ENCODE measurements at places on chromosomes 1 and 21.

DNA sequence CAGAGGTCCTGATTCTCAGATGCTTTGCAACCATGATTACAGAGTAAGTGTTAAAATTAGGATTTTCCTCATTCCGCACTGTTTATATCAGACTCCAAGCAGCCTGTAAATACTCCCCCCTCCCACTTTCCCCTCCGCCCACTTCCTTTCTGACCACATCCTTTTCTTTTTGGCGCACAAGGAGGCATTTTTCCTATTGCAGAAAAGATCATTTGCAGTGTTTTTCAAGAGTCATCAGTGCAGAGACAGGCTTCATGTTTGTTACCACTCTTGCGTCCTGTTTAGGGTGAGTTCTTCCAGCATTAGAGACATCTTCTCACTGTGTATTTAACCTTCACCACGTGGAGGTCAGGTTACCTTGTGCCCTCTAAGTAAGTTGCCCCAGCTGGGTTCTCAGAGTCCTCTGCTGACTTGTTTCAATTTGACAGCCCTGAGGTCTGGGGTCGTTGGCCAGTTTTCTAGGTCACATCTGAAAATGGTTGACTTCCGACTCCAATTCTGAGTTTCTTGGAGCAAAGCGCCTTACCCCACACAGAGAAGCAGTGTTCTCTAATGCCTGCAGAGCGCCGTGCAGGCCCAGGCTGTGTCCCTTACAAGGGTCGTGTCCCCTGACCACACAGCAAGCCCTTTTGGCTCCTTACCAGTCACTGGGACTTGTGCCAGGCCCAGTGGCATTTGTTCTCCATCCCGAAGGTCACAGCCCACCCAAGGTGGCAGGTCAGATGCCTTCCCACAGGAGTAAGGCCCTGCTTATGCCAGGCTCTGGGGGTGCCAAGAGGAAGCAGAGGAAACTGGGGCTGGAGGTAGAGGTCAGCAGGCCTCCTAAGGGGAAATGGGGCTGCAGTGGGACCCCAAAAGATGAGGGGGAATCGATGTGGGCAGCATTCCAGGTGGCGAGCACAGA is 85.6 kb downstream of the FAM78B start:
- no peak for DNase-seq

- no peak for DNase-seq
These were observed 303.1 kb downstream of the CTH start for GRCh38 chr1:70714149-70714548.

- DNase-seq: no peak
These were observed 487.6 kb upstream of the CAMK1G start for GRCh38 chr1:209095627-209096595.

GRCh38 chr1:45266151-45266801 is 59.9 kb upstream of the ZSWIM5 start:
- no peak for DNase-seq

- no peak for DNase-seq
These were observed 41.5 kb downstream of the PLPPR5 start for GRCh38 chr1:98963064-98963758.

DNA sequence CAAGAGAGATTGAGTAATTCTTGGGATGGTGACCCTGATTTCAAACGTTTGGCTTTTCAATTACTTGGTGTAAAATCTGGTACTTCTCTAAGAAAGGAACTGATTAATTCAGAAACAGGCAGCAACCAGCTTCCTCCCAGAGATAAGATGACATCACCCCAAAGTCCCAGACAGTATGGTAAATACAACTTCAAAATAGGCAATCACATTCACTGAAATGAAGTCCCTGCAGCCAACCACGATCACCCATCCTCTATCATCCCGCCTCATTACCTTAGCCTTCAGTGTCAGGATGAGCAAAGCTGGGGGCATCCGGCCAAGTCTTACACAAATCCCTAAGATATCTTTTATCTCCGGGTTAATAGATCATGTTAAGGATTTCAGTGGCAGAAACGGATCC is 26.4 kb upstream of the RUNX1 start:
- no peak for DNase-seq

GRCh38 chr21:43699933-43700599 is 18.9 kb upstream of the PDXK start:
- no peak for DNase-seq

- DNase-seq: no peak
These were observed 641.0 kb upstream of the CAMK1G start for GRCh38 chr1:208942394-208943130.

- no peak for DNase-seq
These were observed 6.6 kb downstream of the CCDC24 start for GRCh38 chr1:43998000-43998378.

DNA sequence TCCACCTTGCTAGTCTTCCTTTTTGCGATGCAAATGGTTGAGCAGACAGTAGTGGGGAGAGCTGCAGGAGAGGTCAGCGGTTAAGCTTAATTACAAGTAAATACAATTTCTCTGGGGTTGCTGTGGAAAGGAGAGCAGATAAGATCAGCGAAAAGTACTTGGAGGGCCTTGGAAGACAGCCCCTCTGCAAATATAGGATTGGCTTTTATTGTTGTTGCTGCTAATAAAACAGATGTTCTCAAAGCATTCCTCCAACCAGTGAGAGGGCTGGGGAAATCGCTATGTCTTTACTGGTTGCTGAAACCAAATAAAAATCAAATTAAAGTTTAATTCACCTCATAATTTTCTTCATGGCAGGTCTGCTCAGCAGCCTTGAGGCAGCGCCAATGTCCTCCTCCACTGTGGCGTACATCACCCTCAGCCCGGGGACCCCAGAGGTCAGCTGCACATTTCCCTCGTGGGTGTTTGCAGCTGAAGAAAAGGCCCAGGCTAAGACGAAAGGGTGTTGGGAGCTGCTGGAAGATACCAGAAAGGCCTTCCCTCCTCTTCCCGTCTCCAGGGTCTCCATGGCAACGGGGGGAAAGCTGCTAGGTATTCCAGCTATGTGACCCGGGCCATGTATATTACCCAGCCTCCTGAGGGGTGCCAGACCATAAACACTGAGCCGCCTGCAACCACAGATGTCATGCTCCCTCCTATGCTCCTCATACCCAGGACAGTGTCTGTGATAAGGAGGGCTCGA is 54.6 kb upstream of the POU2F1 start:
- no peak for DNase-seq

GRCh38 chr1:106924360-106924759 is 132.1 kb upstream of the PRMT6 start:
- no peak for DNase-seq

DNA sequence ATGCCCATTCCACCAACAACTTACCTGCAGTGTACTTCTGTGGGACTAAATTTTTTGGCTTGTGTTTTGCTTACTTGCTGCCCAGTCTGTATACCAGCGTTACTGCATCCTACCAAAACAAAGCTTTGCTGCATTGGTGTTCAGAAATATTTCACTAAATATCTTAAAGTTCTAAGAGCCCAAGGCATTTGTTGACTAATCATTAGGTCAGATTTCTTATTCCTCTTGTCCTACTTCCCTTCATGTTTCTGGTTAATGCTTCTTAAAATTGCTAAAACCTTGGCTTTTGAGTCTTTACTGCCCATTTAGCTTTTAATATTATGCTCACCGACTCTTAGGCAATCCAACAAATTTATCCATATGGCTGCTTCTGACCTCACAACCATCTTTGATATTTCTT is 161.8 kb downstream of the DPYD start:
- no peak for DNase-seq

DNA sequence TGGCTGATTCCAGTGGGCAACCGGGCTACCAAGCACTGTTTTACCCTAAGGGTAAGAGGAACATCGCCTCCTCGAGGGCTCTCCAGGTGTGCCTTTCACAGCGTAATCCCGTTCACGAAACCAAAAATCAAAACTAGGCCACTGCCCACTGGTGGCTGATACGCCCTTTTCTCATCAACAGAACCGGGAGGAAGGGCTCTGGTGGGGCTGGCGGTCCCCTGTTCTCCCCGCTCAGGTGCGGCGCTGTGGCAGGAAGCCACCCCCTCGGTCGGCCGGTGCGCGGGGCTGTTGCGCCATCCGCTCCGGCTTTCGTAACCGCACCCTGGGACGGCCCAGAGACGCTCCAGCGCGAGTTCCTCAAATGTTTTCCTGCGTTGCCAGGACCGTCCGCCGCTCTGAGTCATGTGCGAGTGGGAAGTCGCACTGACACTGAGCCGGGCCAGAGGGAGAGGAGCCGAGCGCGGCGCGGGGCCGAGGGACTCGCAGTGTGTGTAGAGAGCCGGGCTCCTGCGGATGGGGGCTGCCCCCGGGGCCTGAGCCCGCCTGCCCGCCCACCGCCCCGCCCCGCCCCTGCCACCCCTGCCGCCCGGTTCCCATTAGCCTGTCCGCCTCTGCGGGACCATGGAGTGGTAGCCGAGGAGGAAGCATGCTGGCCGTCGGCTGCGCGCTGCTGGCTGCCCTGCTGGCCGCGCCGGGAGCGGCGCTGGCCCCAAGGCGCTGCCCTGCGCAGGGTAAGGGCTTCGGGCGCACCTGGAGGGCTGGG is at the start of gene IL6R:
Gene IL6R, plus strand, starts transcription at position 360 of the 763 bp plus-strand sequence. Its CDS starts 287 bp downstream, at position 647.
- DNase-seq: peak; percentile 81

DNA sequence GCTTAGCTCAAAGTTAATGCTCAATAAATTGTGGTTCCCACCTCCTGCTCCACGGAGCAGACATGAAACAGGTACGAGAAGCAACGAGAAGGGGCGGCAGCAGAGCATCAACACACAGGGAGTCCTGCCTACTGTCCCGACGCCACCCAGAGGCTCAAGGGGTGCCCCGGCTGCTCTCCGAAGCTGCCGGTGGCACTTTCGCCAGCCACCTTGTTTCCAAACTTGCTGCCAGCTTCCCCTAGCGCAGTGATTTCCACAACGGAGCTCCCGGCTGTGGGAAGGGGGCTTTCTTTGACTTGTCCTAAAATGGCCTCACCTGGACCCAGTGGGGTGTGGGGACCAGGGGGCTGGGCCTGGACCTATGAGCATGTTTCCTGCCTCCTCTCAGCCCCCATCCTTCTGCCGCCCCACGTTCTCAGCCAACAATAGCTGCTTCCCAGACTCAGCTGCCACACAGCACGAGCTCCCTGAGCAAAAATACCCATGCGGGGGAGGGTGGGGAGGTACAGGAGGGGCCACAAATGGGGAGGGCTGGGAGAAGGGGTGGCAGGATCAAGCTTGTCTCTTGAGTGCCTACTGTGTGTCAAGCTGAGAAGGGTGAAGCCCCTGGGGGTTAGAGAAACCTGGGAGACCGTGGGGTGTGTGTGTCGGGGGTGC is 35.6 kb upstream of the ECE1 start:
- no peak for DNase-seq

DNA sequence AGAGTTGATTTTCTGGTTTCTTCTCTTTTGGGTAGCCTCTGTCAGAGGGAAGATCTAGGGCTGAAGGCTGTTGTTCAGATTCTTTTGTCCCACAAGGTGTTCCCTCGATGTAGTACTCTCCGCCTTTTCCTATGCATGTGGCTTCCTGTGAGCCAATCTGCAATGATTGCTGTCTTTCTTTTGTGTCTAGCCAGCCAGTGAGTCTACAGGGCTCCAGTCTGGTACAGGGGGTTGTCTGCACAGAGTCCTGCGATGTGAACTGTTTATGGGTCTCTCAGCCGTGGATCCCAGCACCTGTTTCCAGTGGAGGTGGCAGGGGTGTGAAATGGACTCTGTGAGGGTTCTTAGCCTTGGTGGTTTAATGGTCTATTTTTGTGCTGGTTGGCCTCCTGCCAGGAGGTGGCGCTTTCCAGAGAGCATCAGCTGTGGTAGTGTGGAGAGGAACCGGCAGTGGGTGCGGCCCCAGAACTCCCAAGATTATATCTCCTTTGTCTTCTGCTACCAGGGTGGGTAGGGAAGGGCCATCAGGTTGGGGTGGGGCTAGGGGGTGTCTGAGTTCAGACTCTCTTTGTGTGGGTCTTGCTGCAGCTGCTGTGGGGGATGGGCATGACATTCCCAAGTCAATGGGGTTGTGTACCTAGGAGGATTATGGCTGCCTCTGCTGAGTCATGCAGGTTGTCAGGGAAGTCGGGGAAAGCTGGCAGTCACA is 81.3 kb upstream of the C21orf91 start:
- DNase-seq: no peak

GRCh38 chr1:1359664-1360468 is 1.5 kb upstream of the MXRA8 start:
- DNase-seq: no peak

DNA sequence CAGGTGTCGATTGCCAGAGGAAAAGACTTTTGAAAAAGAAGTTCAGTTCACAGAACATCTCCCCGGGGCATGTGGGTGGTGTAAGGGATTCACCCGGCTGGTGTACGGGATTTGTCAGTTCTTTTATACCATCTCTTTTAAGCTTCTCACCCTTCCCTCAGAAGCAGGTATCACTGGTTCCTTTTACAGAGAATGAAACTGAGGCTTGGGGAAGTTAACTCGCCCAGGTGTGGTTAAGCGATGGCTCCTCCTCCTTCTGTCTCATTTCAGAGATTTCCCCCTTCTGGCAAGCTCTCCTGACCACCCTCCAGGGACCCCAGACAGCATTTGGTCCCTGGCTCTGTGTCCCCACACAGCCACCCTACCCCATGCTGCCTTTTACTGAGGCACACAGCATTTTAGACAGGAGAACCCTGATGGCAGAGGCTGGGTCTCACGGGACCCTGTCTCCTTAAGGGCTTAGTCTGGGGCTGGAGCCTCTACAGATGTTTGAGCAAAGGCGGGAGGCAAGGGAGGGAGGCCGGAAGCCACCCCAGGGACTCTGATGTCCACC is 2.8 kb upstream of the ECE1 start:
- peak; percentile 70 for DNase-seq

GRCh38 chr1:38487396-38487795 is 372.2 kb downstream of the RRAGC start:
- no peak for DNase-seq

- DNase-seq: peak; percentile 62
These were observed 38.7 kb upstream of the TTC34 start for GRCh38 chr1:2840036-2840809.

DNA sequence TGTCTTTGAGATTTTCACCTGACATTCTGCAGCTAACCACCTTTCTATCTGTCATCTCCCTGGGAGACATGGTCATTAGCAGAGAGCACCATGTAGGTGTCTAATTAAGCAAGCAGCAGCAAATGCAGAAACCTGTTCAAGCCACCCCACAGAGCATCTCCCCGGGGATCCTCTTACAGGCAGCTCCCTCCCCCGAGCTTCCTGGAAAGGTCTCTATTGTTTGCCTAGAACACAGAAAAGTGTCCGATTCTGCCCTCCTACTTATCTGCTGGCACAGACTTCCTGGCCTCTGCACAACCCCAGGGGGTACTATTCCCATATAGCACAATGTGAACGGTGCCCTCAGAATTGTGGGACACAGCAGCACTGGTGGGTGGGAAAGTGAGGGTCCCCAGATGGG is 46.1 kb downstream of the PLEKHA6 start:
- DNase-seq: no peak

- DNase-seq: no peak
These were observed 32.1 kb downstream of the LAMC2 start for GRCh38 chr1:183218027-183218618.

DNA sequence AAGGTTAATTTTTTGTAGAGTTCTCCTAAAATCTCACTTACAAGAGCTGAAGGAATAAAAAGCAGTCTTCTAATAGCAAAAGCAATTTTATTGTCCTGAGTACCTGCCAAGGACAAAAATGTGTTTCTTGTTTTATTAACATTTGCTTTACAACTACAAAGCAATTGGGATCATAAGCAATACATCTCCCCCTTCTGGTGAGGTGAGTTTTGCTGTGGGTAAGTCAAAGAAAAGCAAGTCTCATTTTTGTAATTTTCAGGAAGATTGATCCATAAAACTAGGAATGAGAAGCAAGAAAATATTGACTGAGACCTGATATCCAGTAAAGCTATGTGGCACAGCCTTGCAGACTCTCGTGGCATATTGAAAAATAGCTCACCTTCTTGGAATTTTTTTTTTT is 2162.7 kb downstream of the NCAM2 start:
- DNase-seq: no peak

GRCh38 chr1:219179293-219179692 is 5.6 kb downstream of the LYPLAL1 start:
- no peak for DNase-seq

All from central memory CD4-positive, alpha-beta T cell (primary cell).